ENCODE measurements at places on chromosomes 1 and 21.

DNA sequence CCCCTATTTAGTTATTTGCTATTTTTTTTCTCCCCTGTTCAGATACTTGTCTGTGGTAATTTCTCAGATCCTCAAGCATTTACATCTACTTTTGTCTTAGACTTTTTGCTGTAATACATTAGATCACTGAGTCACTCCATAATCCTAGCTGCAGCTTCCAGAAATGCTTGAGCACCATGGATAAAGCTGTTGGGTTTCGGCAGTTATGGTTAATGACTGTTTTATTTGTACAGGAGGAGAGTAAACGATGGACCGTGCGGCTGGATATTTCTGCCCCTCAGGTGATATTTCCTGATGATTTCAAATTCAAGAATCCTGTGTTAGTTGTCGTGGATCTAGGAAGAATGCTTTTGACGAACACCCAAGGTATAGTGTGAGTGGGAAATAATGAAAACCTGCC lies 42.9 kb downstream of the VPS13D start:
- no peak for DNase-seq

DNA sequence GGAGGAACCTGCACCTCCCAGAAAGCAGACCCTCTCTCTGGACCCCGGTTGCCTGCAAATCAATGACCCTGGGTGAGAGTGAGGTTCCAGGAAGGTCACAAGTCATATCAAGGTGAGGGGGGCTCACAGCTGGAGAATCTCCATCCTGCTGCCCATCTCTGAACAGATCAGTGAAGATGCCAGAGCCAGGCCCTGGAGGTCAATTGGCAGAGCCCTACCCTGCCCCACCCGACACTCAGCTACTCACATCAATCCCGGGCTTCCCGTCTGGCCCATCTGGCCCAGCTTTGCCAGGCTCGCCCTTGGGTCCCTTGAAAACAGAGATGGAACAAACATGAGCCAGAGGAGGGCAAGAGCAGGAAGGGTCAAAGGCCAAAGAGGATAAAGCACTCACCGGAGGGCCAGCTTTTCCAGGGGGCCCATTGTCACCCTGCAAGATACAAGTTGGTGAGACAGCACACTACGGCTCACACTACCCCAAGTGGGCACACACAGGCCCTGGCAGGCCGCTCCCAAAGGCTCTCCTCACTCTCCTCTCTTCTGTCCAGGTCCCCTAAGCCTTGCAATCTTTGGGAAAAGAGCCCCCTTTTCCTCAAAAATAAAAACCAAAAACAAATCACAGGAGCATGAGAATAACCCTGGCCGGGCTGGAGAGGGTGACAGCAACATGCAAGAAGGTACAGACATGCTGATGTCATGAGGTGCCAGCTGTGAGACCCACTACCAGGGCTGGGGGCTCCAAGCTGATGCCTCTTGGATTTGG lies 2.9 kb downstream of the COL9A2 start:
- no peak for DNase-seq

DNA sequence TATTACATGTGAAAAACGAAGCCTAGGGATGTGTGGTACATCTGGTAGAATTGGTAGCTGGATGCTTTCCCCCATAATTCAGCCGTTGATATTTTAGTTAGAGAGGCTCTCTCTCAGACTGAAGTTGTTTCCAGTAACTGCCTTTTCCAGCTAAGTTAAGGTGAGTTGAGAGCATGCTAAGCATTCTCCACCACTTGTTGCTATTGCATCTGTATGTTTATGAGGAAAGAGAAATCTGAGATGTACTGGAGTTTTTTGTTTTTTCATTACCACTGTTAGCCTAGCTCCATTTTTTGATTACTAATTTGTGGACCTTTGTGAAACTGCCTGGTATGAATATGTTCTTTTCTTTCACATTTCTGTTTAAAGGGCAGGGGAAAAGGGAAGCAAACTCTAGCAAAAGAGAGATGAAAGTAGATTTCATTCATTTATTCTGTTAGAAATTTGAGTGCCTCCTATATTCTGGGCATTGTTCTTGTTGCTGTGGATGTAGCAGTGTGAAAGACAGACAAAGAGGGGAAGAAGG lies 189.9 kb upstream of the CACYBP start:
- DNase-seq = no peak

DNA sequence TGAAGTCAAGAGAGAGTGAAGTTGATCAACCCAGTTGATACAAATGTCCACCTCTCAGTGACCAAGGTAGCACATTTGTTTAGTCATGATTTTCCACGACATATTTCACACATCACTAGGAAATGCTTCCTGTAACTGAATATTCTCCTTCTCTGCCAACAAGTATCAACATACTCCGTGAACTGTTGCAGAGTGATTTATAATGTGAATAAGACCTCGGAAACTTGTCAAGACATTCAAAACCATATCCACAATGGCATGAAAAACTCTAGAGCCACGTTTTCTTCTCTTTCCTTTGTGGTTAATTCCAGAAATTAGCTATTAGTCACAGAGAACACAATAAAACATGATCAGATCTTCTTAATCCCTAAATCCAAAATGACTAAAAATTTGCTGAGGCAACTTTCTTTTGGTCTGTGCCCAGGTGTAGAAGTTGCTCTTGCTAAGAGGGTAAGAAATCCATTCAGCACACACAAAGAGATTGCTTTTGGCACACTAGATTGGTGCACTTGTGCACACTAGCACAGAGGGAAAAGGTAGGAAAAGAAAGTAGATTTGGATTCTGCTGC lies 244.3 kb upstream of the NRIP1 start:
- DNase-seq = no peak

DNA sequence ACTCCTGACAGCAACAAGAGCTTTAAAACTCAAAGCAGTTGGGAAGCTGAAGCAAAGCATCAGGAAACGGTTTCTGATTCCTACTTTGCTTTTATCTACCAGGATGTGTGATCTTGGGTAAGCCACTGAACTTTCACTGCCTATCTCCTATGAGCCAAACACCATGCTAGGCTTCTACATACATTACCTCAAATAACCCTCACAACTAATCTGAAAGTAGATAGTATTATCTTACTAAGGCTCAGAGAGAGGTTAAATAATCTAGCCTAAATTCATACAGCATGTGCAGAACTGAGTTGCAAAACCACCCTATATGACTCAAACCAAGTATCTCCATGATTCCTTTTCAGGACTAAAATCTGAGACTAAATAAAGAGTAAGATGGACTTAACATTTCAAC lies 83.8 kb downstream of the EVI5 start:
- peak; percentile 12 for DNase-seq

GRCh38 chr1:226549094-226549936 lies 751 bp downstream of the STUM start:
- DNase-seq = no peak
